ENCODE measurements at places on chromosomes 4 and X.
A peak's percentile ranks its signal among the peaks of the same experiment; 100 is the strongest.

DNA sequence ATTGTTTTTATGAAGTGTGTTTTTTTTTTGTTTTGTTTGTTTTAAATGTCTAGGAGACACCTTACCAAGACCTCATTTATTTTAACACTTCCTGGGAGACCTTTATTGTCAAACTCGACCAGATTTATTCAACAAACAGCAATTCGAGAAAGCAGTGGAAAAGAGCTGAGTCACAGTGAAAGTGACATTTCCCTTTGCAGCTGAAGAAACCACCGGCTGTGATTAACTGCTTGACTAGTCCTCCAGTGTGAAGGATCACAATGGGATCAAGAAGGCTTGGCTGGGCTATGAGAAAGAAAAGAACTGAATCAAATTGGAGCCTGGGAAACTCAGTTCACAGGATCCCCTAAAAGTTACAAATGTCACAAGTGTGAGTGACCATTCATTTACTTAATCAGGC lies 11.9 kb upstream of the ADH7 start:
- no peak for DNase-seq
- H3K4me3 ChIP-seq: no peak overlapping the region
- H3K4me1 ChIP-seq: peaks cover 10% of the 10 kb centered on the region
- no peaks in the 10 kb centered on the region for H3K27me3 ChIP-seq
- no peaks in the 10 kb centered on the region for H3K36me3 ChIP-seq
- peak overlapping the region; percentile 85 for H3K27ac ChIP-seq

DNA sequence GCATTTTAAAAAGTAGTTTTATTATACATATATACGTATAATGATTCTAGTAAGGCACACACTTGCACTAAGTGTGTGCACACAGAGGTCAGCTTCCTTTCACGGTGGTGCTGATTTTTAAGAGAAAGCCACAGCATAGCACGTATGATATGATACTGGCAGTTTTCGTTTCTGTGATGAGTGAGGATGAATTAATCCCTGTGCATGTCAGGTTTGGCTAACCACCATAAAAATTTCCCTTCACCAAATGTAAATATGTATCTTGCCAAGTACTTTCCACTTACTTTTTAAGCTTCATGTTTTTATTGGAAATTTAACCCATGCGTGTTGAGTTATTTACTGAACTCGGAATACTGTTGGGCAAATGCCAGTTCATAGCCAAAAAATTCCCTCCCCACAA lies 84.6 kb downstream of the SYNPO2 start:
- no peaks in the 10 kb centered on the region for H3K36me3 ChIP-seq
- H3K27me3 ChIP-seq: no peaks in the 10 kb centered on the region
- no peak for DNase-seq
- H3K27ac ChIP-seq: no peak overlapping the region

GRCh38 chrX:72621625-72622485 lies 49.2 kb upstream of the HDAC8 start:
- no peak for DNase-seq
- peaks cover 6% of the 10 kb centered on the region for H3K36me3 ChIP-seq
- no peaks in the 10 kb centered on the region for H3K4me1 ChIP-seq
- no peaks in the 10 kb centered on the region for H3K27me3 ChIP-seq

GRCh38 chr4:87962398-87963146 lies 12.9 kb upstream of the SPP1 start:
- H3K27me3 ChIP-seq: no peaks in the 10 kb centered on the region
- no peak overlapping the region for H3K27ac ChIP-seq

DNA sequence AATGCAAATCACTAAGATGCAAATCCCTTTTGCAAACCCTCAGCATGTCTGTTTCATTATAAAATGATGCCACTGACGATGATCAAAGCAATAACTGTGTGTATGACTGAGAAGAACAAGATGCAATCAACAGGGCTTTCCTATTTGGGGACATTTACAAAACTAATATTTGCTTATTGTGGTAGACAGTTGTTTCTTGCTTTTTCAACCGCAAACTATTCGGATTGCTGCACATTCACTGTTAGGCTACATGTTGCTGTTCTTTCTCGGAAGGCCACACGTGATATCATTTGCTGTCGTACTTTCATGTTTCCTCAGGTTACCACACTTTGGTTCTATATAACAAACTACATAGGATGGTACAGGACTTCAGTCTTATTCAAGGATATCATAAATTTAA lies 49.8 kb downstream of the NPY5R start:
- no peaks in the 10 kb centered on the region for H3K4me1 ChIP-seq
- no peak overlapping the region for H3K4me3 ChIP-seq
- H3K36me3 ChIP-seq: no peaks in the 10 kb centered on the region
- no peak for DNase-seq

DNA sequence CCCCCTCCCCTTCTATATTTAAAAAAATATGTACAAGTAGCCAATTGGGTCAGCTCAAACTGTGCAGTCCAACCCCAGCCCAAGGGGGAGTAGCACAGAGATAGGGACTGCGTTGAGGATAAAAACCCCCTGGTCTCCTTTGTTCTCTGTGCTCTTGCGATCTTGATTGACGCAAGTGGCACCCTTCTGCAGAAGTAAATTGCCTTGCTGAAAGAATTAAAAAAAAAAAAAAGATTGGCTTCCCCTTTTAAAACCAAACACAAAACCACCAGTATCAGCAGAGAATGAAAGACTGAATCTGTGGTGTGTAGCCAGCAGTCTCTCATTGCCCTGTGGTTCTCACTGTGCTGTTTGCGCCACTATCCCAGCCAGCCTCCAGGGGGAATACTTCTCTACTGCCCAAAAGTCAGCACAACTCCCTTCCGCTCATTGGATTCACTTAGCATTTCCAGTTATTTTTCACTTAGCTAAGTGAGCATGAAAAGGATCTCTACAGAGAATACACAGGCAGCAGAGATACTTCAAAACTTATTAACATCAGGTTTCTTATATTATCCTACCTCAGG lies 29.7 kb downstream of the MANBA start:
- H3K27me3 ChIP-seq: no peaks in the 10 kb centered on the region
- H3K27ac ChIP-seq: peak overlapping the region; percentile 53
- peaks cover 11% of the 10 kb centered on the region for H3K4me1 ChIP-seq
- no peak for DNase-seq
- H3K36me3 ChIP-seq: peaks cover 14% of the 10 kb centered on the region

GRCh38 chr4:154928640-154929257 lies 147.7 kb downstream of the RBM46 start:
- no peak overlapping the region for H3K4me3 ChIP-seq
- no peak for DNase-seq
- H3K27me3 ChIP-seq: no peaks in the 10 kb centered on the region
- no peaks in the 10 kb centered on the region for H3K4me1 ChIP-seq
- no peak overlapping the region for H3K27ac ChIP-seq
- no peaks in the 10 kb centered on the region for H3K36me3 ChIP-seq

GRCh38 chr4:54626113-54626512 lies 31.6 kb upstream of the KIT start:
- H3K27ac ChIP-seq: no peak overlapping the region
- H3K27me3 ChIP-seq: no peaks in the 10 kb centered on the region
- DNase-seq: no peak
- peaks cover 4% of the 10 kb centered on the region for H3K4me1 ChIP-seq

- peaks cover 19% of the 10 kb centered on the region for H3K4me1 ChIP-seq
- H3K4me3 ChIP-seq: peak overlapping the region; percentile 60
These were observed 5.3 kb downstream of the ZFYVE28 start for GRCh38 chr4:2412885-2413716.

DNA sequence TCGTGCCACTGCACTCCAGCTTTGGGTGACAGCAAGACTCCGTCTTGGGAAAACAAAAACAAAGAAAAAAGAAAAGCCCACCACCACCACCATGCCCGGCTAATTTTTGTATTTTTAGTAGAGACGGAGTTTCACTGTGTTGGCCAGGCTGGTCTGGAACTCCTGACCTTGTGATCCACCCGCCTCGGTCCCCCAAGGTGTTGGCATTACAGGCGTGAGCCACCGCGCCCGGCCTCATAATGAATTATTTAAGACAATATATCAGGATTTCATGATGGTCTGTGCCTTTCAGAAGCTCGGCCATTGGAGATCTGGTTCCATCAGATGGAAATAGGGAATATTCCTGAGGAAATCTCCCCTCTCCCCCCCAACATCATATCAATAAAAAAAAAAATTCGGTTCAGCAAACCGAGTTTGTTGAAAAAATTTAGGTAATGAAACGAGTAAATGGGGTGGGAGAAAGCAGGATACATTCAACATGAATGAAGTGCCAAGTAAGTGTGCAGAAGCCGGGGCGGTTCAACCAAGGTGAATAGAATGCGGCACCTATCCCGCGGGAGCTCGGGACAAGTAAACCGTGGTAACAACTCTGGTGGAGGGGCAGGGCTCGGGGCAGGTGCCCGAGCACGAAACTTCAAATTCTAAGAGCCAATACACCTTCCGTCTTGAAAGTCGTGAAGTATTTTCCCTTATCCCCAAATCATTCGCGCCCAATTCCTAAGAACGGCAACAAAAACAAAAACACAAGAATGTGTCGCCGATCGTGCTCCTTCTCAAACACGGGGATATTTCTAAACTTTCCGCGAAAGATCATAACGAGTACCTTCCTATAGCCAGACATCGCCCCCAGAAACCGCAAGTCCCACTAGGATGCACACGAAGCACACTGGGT lies 773 bp upstream of the TXLNG start:
- H3K27ac ChIP-seq: peak overlapping the region; percentile 92
- peaks cover 12% of the 10 kb centered on the region for H3K4me1 ChIP-seq
- no peaks in the 10 kb centered on the region for H3K36me3 ChIP-seq
- DNase-seq: no peak
- H3K27me3 ChIP-seq: no peaks in the 10 kb centered on the region
- peak overlapping the region; percentile 95 for H3K4me3 ChIP-seq

- H3K27me3 ChIP-seq: peaks cover 13% of the 10 kb centered on the region
- H3K27ac ChIP-seq: no peak overlapping the region
- H3K4me3 ChIP-seq: no peak overlapping the region
- H3K36me3 ChIP-seq: no peaks in the 10 kb centered on the region
- H3K4me1 ChIP-seq: peaks cover 9% of the 10 kb centered on the region
- no peak for DNase-seq
These were observed 528.2 kb upstream of the FAT1 start for GRCh38 chr4:187251896-187252295.

DNA sequence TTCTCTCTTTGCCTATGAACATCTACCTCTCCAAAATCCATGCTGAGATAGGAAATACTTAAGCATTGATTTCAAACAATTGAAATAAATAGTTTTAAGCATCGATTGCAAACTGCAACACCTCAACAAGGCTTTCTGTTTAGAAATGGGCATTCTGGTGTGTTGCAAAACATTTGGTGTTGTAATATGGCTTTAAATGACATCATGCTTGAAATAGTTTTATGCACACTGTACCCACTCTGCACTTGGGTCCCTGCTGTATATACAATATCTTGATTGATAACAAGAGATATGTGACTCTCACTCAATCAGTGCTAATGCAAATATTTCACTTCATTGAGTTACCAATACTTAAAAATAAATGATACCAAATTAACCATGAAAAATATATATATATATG lies 964.9 kb upstream of the GRIA3 start:
- peaks cover 47% of the 10 kb centered on the region for H3K27me3 ChIP-seq
- H3K4me1 ChIP-seq: no peaks in the 10 kb centered on the region
- H3K36me3 ChIP-seq: no peaks in the 10 kb centered on the region
- no peak for DNase-seq
- no peak overlapping the region for H3K27ac ChIP-seq

DNA sequence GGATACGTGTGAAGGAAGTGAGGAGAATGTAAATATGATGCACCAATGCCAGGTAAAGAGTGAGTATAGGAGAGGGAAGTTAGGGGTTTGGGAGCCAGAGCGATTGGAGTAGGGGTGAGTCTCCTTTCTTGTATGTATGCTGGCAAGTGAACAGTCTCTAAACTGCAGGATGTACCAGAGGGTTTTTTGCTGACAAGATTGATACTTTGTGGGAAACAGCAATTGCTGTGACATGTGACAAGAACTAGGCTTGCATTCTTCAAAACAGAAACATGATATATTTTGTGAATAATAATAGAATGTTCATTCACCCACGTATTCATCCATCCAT lies 706 bp downstream of the CHIC1 start:
- H3K27me3 ChIP-seq: no peaks in the 10 kb centered on the region
- H3K36me3 ChIP-seq: no peaks in the 10 kb centered on the region
- peak overlapping the region; percentile 97 for H3K4me3 ChIP-seq
- no peaks in the 10 kb centered on the region for H3K4me1 ChIP-seq

GRCh38 chr4:101033986-101034385 lies 313.3 kb downstream of the PPP3CA start:
- DNase-seq: no peak
- H3K4me1 ChIP-seq: peaks cover 6% of the 10 kb centered on the region
- H3K4me3 ChIP-seq: no peak overlapping the region
- no peak overlapping the region for H3K27ac ChIP-seq

DNA sequence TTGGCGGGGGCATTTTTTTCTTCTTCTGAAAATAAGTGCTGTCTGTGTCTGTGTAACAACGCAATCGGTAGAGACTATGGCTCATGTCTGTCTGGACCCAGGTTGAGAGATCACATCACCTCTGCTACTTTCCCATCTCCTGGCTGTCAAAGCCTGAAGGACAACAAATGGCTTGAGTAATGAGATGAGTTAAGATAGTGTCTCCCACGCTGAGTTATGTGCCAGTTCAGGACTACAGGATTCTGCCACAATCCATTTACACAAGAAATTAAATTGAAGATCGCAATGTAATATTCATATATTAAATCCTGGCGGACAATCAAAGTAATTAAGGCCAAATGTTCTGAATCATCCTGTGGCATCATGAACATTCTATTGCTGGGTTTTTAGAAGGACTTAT lies 16.5 kb upstream of the ARHGAP36 start:
- H3K36me3 ChIP-seq: no peaks in the 10 kb centered on the region
- no peak for DNase-seq
- no peak overlapping the region for H3K27ac ChIP-seq
- H3K27me3 ChIP-seq: peaks cover 70% of the 10 kb centered on the region
- H3K4me3 ChIP-seq: no peak overlapping the region
- no peaks in the 10 kb centered on the region for H3K4me1 ChIP-seq

- no peak overlapping the region for H3K4me3 ChIP-seq
- no peaks in the 10 kb centered on the region for H3K27me3 ChIP-seq
These were observed 78.0 kb downstream of the EIF4E start for GRCh38 chr4:98850937-98851336.

GRCh38 chr4:2166253-2166652 lies 75.7 kb downstream of the HAUS3 start:
- DNase-seq: no peak
- no peak overlapping the region for H3K27ac ChIP-seq
- peaks cover 8% of the 10 kb centered on the region for H3K36me3 ChIP-seq
- H3K4me1 ChIP-seq: no peaks in the 10 kb centered on the region

- H3K27ac ChIP-seq: no peak overlapping the region
- H3K4me1 ChIP-seq: peaks cover 8% of the 10 kb centered on the region
- H3K36me3 ChIP-seq: no peaks in the 10 kb centered on the region
These were observed 36.0 kb downstream of the PLAC1 start for GRCh38 chrX:134622056-134622812.

- peaks cover 7% of the 10 kb centered on the region for H3K4me1 ChIP-seq
- no peaks in the 10 kb centered on the region for H3K27me3 ChIP-seq
- no peak for DNase-seq
- no peak overlapping the region for H3K4me3 ChIP-seq
These were observed 388.3 kb downstream of the ADAM29 start for GRCh38 chr4:175306436-175306835.

DNA sequence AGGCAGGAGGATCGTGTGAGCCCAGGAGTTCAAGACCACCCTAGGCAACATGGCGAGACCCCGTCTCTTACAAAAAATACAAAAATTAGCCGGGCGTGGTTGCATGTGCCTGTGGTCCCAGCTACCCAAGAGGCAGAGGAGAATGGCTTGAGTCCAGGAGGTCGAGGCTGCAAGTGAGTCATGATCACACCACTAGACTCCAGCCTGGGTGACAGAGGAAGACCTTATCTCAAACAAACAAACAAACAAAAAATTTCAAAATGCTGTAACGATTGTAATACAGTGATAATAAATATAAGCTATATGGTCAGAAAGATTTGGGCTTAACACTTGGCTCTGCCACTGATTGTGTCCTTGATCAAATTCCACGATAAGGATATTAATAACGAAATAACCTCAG lies 24.2 kb downstream of the SLC25A4 start:
- H3K27ac ChIP-seq: no peak overlapping the region
- H3K27me3 ChIP-seq: no peaks in the 10 kb centered on the region
- peaks cover 20% of the 10 kb centered on the region for H3K36me3 ChIP-seq
- no peak for DNase-seq
